ENCODE measurements at places on chromosomes 3 and 15. TPM values are rescaled to one million over a fixed set of nuclear protein-coding genes. Genes with fewer than 3 reads are reported as not detected.

Gene SNX22
- total RNA-seq = 0.06 TPM

Gene ZNF80
- not detected for total RNA-seq

Gene BCL6
- 42.2 TPM for total RNA-seq

Gene GXYLT2
- 56.9 TPM for total RNA-seq

Gene LIPH
- 2.3 TPM for total RNA-seq

Gene IL17RD
- total RNA-seq = 1.00 TPM

Gene COL8A1
- 83.3 TPM for total RNA-seq

Gene CCR2
- not detected for total RNA-seq

Gene COL6A6
- 0.50 TPM for total RNA-seq

Gene CPN2
- total RNA-seq = not detected

Gene FAM227B
- total RNA-seq = not detected

Gene HAPLN3
- 4.4 TPM for total RNA-seq

Gene SMAD6
- 43.7 TPM for total RNA-seq

Gene MINAR1
- total RNA-seq = 1.00 TPM

Gene SLC28A2
- total RNA-seq = not detected

Gene CCDC80
- total RNA-seq = 895 TPM

Gene NME9
- total RNA-seq = 2.5 TPM

Gene CMTM8
- total RNA-seq = 15.5 TPM

Gene SYNPR
- not detected for total RNA-seq

Gene PROS1
- total RNA-seq = 142 TPM

Gene SPATA12
- not detected for total RNA-seq

Gene CX3CR1
- total RNA-seq = not detected

Gene SERINC4
- total RNA-seq = not detected

Gene FMN1
- total RNA-seq = 1.3 TPM

Gene TAMM41
- 9.7 TPM for total RNA-seq

Gene ATP13A5
- not detected for total RNA-seq

Gene CCNL1
- 61.7 TPM for total RNA-seq

Gene GATM
- not detected for total RNA-seq

Gene FBXO22
- 25.3 TPM for total RNA-seq

Gene PIERCE2
- 8.4 TPM for total RNA-seq

Gene TIGIT
- total RNA-seq = not detected

Gene PIF1
- 6.2 TPM for total RNA-seq

Gene LRRIQ4
- not detected for total RNA-seq

Gene TMCC1
- total RNA-seq = 18.2 TPM

Gene RAB8B
- total RNA-seq = 46.1 TPM

Gene CELSR3
- total RNA-seq = 2.2 TPM

Gene CSPG4
- total RNA-seq = 11.3 TPM

Gene CSK
- total RNA-seq = 28.1 TPM

Gene TF
- 0.12 TPM for total RNA-seq

Gene SORD
- total RNA-seq = 11.3 TPM

Gene TMEM108
- not detected for total RNA-seq

All from cardiac ventricle fibroblast (primary cell).